ENCODE measurements at places on chromosomes 11 and 22.

DNA sequence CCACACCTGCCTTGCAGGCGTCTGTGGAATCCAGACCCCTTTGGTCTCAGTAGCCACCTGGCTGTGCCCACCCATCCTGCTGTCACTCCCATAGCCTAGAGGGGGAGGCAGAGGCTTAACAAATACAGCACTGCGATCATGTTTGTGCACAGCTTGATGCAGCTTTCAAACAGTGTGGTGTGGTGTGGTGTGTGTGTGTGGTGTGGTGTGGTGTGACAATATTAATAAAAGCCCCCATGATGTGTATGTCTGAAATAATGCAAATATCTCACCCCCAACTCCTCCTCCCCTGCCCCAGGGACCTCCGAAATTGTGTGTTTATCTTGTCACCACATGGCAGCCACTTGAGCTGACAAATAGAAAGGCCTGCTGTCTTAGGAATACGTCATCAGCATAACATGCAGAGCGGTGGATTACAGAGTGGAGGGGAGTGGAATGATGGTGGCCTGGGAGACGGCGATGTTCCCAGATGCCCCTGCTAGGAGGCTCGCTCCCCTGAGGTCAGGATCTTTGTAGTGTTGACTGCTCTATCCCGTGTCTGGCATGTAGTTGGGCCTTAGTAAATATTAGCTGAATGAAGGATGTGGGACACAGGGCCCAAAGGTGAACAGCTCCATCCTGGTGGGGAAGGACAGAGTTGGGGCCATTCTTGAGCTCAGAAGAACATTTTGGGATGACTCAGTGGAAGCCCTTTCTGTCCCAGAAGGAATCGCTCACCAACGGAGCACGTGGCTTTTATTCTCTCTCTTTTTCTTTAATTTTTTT, 2.8 kb downstream of the PDXP start:
- no peak for DNase-seq

- no peak for DNase-seq
Observed at GRCh38 chr22:32951807-32952153, 106.4 kb downstream of the SYN3 start.

DNA sequence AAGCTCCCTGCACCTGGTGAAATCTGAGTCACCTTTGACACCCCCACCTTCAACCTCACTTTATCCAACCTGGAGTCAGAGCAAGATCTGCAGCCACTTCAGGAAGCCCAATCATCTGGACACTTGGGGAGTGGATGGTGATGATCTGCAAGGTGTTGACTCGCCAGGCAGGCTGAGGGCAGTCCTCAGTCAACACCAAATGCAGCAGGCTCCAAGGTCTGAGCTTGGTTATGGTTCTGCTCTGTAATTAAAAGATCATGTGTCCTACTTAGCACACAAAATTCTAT, 446.9 kb downstream of the BRD1 start:
- no peak for DNase-seq

- DNase-seq = peak; percentile 16
Observed at GRCh38 chr11:121722431-121723245, 269.9 kb upstream of the SORL1-AS1 start.

- no peak for DNase-seq
Observed at GRCh38 chr22:44888491-44889254, 121.1 kb downstream of the PHF21B start.

- DNase-seq = peak; percentile 40
Observed at GRCh38 chr11:9264316-9265210, 587 bp downstream of the DENND5A start.

DNA sequence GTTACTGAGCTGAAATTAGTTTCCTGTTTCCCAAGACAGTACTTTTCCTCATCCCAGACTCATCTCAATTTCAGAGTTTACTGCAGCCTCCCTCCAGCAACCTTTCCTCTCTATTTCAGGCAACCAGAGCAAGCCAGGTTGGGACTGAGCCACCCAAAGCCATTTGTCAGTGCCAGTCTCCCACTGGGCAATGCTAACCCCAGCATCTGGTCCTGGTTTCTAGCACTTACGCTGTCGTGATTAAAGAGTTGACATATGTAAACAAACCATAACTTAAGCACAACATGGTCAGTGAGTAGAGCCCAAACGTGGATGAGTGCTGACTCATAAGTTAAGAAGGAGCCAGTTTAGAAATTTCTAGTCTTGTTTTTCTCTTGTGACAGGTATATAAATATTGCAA, 119.6 kb upstream of the BLID start:
- no peak for DNase-seq

- no peak for DNase-seq
Observed at GRCh38 chr22:33688903-33689302, 231.4 kb downstream of the LARGE1 start.

DNA sequence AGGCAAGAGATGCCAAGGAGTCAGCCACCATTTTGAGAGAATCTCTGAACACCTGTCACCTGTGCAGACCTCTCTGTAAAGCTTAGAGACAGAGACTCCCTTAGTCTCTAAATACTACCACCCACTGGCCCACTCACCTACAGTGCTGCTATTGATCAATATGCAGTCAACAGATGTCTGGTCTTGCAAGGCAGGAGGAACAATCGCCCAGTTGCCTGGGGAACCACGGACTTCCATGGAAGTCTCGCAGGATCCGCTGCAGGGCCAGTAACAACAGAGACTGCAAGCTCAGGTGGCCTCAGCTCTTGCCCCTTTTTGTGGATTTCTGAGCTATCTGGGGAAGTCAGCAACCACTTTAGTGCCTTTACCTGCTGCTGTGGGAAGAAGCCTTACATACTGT, 195.1 kb downstream of the OPCML start:
- no peak for DNase-seq

DNA sequence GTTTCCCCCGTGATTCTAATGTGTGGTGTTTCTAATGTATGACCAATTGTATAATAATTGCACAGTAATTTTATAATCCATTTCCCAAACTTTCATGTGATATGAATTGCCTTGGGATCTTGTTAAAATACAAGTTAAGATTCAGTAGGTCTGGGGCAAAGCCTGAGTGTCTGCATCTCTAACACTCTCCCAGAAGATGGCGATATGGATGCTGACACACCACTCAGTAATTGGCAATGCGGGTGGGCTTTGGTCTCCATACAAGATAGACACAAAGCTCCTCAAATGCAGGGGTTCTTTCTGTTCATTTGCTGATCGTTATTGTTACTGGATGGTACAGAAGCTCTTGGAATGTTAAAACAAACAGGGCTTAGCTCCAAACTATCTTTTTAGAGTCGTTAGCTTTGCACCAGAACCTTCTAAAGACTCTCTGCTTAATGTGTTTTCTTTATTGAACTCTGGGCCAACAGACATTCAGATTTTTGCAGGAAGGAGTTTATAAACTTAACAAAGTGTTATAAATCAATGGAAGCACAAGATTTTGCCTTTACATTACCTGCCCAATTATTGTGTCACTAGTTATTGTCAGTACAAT, 45.4 kb upstream of the ANO3 start:
- DNase-seq = peak; percentile 11

DNA sequence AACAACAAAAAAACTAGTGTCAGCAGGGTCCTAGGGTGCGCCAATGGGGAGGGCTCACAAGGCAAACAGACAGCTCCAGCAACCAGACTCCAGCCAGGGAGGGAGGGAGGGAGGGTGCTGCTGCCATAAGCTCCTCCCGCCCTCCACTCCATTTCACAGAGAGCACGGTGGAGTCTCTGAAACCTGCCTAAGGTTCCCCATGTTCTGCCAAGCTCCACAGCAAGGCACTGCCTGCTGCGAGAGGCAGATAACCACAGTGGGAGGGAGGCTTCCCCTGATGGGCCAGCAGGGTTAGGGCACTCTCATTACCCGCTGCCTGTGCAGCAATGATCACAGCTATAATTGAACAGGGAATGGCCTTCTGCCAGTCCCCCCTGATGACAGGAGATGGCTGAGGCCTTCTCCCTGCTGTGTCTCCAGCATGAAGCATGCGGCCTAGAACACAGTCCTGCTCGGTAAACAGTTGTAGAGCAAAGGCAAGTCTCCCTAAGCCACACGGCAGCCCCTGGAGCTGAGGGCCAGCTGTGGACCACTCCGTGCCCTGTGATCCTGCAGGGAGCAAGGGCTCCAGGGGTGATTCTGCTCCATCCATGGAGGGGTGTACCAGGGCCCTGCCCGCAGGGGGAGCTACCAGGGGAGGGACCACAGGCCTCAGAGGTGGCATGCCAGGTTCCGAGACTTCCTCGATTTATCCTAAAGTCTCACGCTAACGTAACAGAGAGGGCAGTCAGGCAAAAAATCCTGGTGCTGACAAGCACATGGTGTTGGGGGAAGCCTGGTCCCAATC, 42.9 kb downstream of the PC start:
- DNase-seq = no peak

GRCh38 chr11:13667245-13667644, 1.2 kb upstream of the FAR1 start:
- no peak for DNase-seq

DNA sequence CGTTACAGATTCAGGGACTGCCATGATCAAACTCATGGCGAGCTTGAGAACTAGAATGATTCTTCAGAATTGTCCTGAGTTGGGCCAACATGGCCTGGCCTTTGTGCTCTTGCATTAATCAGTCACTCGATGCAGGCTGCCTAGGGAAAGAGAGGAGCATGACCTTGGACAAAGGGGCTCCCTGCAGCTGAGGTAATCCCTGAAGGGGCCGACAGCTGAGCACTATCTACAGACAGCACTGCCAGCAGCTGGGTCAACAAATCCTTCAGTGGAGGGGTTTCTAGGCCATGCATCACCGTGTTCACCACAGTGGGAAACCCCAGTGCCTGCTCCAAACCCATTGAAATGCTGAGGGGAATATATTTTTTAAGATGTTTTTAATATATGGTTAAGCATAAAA, 159.5 kb upstream of the POU2AF2 start:
- DNase-seq = no peak

DNA sequence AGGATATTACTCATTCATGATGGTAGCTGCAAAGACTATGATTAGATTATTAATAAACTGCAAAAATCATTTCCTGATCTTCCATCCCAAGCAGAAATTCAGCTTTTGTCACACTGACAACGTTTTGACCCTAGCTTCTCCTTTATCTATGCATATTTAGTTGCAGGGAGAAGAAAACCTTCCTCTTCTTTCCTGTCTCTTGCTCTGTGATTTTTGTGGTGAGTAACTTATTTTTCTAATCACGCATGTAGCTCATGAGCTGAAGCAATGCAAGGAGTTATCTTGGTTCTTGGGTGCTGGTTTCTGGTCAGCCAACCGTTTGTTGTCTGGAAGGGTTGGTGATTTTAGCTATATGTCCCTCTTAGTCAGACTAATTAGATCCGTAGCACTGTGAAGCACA, 56.4 kb downstream of the FDX1 start:
- DNase-seq = no peak

DNA sequence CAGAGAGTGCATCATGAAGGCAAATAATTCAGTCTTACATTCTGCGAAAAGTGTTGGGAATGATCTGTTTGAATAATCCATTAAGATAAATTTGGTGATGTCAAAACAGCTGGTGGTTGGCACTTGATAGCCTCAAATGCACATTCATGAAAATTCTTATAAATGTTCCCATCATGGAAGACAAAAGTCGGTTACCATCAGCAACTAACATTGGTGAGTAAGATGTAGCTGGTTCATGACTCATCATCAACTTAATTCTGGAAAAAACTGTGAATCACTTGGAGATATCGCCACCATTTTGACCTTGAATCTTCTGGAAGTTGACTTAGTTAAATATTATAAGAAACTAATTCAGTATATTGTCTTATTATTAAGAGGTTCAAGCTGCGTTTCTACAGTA, 11.2 kb downstream of the CRYBB1 start:
- DNase-seq = no peak

DNA sequence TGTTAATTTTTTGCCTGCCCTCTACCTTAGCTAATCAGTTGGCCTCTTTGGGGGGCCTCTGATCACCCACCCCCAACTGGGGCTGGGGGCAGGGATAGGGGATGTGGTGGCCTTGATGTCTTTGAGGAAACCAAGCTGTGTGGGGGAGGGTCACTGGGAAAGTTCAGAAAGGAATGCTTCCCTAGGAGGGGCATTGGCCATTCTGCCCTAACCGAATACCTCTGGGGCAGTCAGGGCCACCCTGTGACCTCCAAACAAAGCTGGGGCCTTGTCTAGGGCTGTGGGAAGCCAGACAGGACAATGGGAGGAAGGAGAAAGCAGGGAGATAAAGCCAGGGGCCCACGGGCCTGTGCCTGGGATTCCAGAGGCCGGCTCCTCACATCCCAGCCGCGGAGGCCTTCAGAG, 97.5 kb downstream of the TSPAN18 start:
- no peak for DNase-seq

DNA sequence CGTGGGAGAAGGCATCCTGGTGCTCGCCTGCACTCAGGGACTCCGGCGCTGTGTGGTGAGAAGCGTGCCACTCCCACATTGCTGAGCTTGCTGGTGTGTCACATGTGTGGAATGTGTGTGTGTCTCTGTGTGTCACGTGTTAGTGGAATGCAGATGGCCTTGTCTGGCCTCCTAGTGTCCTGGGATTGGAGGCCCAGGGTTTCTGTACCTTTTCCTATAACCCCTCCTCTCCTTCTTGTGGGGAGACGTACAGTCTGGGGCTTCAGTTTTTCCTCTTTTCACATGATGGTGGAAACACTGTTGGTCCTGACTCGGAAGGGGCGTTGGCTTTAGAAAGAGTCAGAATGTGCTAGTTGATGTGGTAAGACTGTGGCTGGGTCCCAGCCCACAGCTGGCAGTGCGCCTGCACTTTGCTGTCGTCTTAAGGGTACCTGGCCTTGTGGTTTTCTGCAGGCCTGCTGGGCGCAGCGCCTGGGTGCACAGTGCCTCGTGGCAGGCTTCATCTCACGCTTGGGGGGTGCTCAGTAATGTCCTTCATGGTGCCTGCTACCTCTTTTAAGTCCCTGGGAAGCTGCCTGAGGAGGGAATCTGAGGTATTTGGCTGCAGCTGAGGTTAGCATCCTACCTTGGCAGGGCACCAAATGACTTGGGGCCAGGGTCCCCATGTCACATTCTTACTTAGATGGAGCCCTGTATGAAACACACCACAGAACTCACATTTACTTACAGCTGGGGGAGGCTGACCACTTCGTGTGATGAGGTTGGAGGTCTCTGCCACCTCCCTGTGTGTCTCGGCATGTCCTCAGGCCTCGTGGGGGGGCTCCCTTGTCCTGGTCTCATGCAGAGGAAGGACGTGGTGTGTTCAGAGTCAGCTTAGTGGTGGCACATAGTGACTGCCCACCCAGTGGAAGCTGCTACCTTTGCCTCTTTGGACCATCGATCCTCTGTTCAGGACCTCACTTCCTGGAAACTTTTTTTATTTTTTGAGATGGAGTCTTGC, 61.9 kb downstream of the MED15 start:
- DNase-seq = no peak

GRCh38 chr11:127789927-127790326, 789.4 kb upstream of the KIRREL3 start:
- no peak for DNase-seq

DNA sequence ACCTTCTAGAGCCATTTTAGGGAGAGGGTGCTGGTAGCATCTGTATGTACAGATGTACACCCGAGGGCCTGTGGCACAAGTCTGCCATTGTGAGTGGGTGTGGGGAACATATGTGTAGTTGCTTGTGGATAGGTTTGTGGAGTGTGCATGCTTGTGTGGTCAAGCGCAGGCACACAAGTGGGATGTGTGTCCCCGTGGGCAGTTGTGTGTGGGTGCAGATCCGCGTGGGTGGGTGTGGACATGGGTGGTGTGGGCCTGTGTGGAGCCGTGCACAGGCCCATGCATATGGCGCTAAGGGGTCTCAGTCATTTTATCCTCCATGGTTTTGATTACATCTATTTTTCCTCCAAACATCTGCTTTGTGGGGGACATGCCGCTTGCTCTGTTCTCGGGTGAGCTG, 28.8 kb downstream of the ALX4 start:
- no peak for DNase-seq

GRCh38 chr11:44870615-44871176, 80.0 kb downstream of the TP53I11 start:
- no peak for DNase-seq
